A673 (cell line): ENCODE measurements at places on chromosomes 12 and 14. TPM values are rescaled to one million over a fixed set of nuclear protein-coding genes. Genes with fewer than 3 reads are reported as not detected.

DNA sequence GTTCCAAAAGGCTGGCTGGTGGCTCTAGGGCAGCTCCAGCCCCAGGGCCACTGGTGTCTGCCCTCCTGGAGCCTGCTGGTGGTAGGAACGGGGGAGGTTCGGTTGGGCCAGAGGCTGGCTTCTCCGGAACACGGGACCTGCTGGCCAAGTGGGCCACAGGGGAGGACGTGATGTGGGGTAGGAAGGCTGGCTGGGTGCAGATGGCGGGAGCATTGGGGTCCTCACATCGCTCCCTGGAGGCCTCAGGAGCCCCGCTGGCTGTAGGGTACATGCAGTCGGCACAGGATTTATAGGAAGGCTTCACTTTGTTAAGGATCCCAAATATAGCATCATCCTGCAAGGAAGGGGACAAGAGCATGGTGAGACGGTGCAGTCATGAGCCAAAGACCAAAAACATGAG is 57.6 kb upstream of the CORO1C start:
- no peak for DNase-seq

- no peak for DNase-seq
These were observed 430.3 kb upstream of the PDE3A start for GRCh38 chr12:19938031-19938430.

GRCh38 chr14:32625211-32625610 is 296.1 kb downstream of the AKAP6 start:
- DNase-seq: no peak

- no peak for DNase-seq
These were observed 77.8 kb downstream of the HSD17B6 start for GRCh38 chr12:56840922-56841321.

DNA sequence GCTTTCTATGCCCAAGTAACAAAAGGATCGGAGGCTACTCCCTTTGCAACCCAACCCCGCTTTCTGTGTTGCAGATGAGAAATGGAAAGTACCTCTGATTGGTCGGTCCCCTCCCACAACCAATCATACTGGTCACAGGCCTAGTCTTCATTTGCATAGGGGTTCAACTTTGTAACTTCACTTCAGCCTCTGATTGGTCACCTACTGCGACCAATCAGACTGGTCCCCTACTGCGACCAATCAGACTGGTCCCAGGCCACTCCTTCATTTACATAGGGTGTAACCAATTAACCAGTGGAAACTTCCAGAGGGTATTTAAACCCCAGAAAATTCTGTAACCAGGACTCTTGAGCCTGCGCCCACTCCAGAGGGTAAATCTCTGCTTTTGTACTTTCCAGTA is 906.4 kb upstream of the TMEM132C start:
- no peak for DNase-seq

DNA sequence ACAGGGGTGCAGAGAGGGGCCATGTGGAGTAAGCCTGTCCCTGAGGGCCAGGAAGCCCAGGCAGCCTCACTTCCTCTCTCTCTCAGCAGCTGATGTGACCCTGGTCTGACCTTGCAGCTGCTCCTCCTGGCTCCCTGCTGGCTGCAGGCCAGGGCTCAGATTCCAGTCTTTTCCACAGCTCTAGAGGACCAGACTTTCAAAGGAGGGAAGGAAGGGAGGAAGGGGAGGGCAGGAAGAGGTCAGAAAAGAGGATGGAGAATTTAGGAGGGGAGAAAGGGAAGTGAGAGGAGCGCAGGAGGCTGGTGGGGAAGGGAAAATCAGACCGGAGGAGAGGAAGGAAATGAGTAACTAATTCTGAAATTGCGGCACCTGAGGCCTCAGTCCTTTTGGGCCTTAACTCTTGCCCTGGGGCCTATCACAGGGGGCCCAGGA is 40.9 kb upstream of the VASH1 start:
- no peak for DNase-seq

GRCh38 chr14:94025720-94026119 is 420 bp upstream of the OTUB2 start:
- no peak for DNase-seq

GRCh38 chr12:12804432-12804886 is 8.7 kb upstream of the DDX47 start:
- no peak for DNase-seq

The STYK1 gene
- 0.77 and 0.94 TPM in 2 replicates for total RNA-seq

The SLC7A7 gene
- total RNA-seq: 1.9 and 2.3 TPM in 2 replicates

The RTL1 gene
- total RNA-seq: 0.09 and 0.15 TPM in 2 replicates

The GPR84 gene
- total RNA-seq: not detected in 2 replicates

The REC8 gene
- 5.4 and 8.4 TPM in 2 replicates for total RNA-seq
